ENCODE measurements at places on chromosomes 3 and 15. TPM values are rescaled to one million over a fixed set of nuclear protein-coding genes. Genes with fewer than 3 reads are reported as not detected.

Gene RPS27L
- polyA plus RNA-seq: 98.0 TPM

- no peak for DNase-seq
These were observed 95.9 kb downstream of the SLC49A4 start for GRCh38 chr3:122890720-122891220.

DNA sequence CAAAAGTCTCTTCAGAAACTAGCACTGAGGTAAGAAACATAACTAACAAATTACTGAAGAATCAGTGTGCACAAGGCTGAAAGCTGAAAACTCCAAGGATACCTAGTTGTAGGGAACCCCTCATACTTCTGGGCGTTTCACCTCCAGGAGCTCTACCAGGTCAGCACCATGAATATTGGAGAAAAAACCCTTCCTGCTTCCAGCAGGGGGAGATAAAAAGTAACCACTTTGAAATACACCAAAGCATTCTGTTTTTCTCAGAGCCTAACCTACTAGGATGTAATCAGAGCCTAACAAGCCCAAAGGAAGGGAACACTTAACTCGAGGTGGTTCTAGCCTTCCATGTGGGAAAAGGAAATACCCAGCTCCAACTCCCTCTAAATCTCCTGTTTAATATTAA is 175.8 kb upstream of the MME start:
- DNase-seq: peak; percentile 2

DNA sequence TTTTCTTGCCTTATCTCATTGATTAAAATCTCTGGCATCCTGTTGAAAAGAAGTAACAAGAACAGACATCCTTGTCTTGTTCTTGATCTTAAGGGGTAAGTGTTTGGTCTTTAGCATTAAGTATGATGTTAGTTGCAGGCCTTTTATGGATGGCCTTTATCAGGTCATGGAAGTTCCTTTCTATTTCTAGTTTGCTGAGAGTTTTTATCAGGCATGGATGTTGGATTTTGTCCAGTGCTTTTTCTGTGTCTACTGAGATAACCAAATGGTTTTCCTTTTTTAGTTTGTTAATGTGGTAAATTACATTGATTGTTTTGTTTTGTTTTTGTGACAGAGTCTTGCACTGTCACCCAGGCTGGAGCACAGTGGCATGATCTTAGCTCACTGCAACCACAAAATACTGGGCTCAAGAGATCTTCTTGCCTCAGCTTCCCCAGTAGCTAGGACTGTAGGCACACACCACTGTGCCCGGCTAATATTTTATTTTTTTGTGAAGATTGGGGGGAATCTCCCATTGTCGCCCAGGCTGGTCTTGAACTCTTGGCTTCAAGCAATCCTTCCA is 26.3 kb downstream of the MRAS start:
- DNase-seq: no peak

Gene BLOC1S6
- 44.6 TPM for polyA plus RNA-seq

GRCh38 chr3:65914032-65914739 is 124.5 kb downstream of the MAGI1 start:
- DNase-seq: no peak
